Fibroblast of villous mesenchyme (primary cell): ENCODE measurements at places on chromosomes 3 and 15. TPM values are rescaled to one million over a fixed set of nuclear protein-coding genes. Genes with fewer than 3 reads are reported as not detected.

The ACSBG1 gene
- total RNA-seq: under 0.01 TPM in 1 of 2 replicates, not detected in the other

DNA sequence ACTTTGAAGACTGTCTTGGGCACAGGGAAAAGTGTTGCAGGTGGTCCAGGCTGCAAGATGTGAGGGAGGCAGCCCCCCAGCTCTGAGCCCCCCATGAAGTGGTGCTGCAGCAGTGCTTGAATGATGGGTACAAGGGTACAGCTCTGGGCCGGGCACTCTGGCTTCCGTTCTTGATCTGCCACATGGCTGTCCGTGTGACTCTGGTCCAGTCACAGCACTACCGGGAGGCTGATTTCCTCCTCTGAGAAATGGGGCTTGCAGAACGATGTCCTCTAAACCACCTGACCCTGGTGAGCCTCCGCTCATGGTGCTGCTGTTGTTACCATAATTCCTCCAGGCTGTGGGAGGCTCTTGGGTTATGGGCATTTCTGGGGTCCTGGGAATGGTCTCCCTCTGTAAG lies 75.1 kb downstream of the FBLN2 start:
- DNase-seq: no peak

GRCh38 chr3:126496894-126497850 lies 20.4 kb downstream of the UROC1 start:
- no peak for DNase-seq

The SMCO1 gene
- total RNA-seq: under 0.01 TPM in 1 of 2 replicates, not detected in the other

GRCh38 chr3:24037971-24038370 lies 92.9 kb downstream of the NR1D2 start:
- no peak for DNase-seq

DNA sequence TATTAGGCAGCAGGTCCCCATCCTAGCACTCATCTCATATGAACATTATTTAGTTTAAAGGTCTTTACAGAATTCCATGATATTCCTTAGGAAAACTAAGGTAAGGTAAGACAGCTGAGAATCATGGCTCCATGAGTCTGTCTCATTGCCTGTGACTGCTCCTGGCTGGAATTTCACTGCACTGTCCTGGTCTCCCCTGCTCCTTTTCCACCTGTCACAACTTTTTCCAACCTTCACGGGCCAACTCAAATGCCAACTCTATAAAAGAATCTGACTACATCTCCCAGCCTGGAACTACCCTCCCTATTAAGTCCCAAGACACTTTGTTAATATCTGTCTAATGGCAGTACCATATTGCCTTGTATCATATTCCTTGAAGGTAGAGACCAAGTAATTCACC lies 7.6 kb downstream of the CNBP start:
- no peak for DNase-seq
